ENCODE measurements at places on chromosomes 2 and 18.

GRCh38 chr2:3001615-3002560 lies 375.7 kb downstream of the EIPR1 start:
- DNase-seq = no peak

DNA sequence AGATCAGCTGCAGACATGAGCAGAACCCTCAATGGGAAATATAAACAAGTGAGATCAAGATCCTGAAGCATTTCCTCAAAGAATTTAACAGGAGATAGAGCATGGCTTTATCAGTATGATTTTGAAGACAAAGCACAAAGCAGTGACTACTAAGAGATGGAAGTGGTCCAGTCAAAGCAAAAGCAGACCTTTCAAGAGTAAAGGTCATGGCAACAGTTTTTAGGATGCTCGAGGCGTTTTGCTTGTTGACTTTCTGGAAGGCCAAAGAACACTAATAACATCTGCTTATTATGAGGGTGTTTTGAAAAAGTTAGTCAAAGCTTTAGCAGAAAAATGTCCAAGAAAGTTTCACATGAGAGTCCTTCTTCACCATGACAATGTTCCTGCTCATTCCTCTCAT lies 128.5 kb downstream of the KCNE4 start:
- no peak for DNase-seq

DNA sequence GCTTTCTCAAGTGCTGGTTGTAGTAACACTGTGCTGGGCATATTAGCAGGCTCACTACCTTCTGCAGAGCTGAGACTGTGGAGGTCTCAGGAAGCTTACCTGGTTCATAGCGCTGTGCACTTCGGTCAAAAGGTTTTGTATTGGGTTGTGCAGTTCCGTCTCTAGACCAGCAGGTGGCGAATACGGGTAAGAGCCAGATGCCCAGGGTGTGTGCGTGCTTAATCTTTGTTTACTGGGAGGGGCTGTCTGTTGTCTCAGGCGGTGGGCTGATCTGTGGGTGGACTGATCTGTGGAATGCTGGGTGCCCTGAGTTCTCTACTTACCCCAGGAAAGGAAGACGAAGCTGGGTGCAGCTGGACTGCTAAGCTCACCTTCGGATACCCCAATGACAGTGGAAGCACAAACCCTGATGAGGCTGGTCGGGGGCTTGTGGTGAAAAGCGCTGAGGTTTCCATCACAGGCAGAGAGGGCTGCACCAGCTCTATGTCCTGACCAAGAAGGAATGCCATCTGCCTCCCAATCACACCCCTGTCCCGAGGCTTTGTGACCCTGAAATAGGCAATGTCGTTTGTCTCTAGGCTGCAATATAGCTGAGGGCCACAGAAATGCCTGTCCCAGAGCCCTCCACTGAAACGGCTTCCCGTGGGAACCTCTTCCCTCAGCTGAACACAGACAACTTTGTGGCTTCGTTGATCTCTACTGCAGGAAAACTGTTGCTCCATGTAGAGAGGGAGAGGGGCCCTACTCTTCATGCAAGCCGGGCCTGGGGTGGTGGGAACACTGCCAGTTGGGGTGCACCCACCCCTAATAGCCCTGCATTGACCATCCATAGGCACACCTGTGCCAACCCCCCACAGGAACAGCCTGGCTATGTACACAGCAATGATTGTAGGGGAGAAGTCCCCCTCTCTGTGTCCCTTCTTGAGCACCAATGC lies 45.9 kb upstream of the FAM117B start:
- peak; percentile 41 for DNase-seq

DNA sequence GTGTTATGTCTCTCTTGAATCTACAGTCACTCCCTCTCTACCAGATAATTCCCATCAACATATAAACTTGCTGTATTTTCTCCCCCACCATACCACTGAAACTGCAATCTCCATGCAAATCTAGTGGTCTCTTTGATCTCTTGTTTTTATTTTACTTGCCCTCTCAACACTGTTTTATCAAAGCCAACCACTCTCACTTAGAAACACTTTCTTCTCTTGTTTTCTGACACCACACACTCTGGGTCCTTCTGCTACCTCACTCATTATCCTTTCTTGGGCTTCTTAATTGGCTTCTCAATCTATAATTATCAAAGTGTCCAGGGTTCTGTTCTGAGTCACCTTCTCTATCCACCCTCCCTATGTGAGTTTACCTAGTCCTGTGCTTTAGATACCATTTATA lies 2.0 kb upstream of the MCFD2 start:
- DNase-seq = no peak
